ENCODE measurements at places on chromosomes 5 and 9.

DNA sequence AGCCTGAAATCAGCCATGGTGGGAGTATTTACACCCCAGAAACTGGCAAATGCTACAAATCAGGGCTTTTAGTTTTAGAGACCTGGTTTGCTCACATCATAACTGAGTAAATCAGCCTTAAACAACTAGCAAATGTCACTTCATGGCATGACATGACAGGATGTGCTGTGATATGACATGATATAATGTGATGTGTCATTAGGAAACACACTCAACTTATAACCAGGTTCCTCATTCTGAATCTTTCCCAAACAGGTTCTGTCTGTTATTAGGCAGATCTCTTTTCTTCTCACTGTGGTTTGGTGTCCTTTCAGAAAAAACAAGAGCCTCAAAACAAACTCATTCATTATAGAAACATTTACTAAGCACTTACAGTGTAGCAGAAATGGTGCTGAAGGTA is 90.5 kb downstream of the ADAMTS12 start:
- no peak for DNase-seq

- DNase-seq = no peak
Measured at GRCh38 chr9:119234636-119235035, 134.6 kb downstream of the BRINP1 start.

DNA sequence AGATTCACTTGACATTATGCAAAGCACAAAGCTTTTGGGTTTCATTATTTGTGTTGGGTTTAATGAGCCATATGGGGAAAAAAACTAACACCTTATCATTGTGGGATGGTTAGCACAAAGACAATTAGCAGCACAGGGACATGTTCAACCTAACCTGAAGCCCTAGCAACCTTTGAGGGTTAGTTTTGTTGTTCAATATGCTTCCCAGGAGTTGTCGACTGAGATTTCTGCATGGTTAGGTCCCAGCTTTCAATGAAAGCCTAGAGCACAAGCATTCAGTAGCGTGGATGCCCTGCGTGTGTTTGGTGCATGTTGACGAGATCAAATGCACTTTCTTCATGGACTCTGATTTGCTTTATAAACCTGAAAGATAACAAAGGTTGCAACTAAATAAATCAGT is 565.2 kb upstream of the TLE4 start:
- DNase-seq = no peak

DNA sequence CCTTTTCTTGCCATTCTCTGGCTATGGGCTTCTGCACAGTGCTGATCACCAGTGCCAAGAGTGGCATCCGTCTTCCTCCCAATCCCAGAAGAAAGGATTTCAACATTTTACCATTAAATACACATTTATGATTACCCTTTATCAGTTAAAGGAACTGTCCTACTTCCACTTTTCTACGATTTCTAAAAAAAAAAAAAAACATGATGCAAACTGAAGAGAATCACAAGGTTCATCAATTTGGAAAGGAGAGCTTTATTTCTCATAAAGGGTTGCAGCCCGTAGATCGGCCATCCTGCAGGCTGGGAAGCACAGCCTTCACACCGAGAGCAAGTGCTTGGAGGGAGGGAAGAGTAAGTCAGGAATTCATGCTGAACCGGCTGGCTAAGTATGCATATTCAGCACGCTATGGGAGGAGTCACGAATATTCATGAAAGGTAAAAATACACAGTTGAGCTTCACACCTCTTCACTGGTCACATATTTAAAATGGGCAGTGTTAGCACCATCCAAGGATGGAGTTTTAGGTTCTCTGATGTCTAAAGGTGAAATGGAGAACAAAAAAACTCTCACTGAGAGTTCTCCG is 52.5 kb upstream of the SEMA4D start:
- no peak for DNase-seq

- no peak for DNase-seq
Measured at GRCh38 chr9:136705564-136705963, 6.8 kb upstream of the DIPK1B start.

GRCh38 chr5:42842921-42843641 is 31.4 kb upstream of the SELENOP start:
- no peak for DNase-seq

DNA sequence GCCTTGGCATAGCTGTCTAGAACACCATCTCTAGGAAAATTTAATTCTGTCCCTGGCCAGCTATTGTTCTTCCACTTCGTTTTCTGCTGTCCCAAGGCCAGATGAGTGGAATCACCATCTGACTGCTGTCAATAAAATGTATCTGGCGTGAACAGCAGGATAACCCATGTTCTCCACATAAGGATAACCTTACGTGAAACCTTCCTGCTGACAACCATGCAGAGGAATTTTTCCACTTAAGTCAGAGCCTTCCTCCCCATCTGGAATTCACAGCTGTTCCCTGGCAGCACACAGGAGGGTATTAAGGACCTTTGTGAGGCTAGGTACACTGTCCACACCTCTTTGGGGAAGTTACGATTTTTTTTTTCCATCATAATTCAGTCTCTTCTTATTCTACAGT is 28.6 kb downstream of the RNF44 start:
- DNase-seq = no peak

DNA sequence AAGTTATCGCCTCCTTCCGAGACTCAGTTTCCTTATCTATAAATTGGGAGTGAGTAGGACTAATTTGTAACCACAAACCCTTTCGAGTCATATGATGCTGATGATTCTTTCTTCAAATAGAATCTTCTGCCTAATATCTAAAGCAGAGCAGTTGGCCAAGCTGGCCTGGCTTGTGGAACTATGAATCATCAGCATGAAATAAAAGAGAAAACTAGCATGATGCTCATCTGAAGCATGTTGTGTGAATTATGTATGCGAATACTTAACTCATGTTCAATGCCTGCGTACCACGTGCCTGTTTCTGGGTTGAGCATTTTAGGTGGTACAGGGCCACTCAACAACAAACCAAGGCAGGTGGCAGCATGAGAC is 15.0 kb upstream of the ORM1 start:
- no peak for DNase-seq

GRCh38 chr9:15851766-15852165 is 298.9 kb downstream of the CCDC171 start:
- no peak for DNase-seq

GRCh38 chr5:147037515-147038205 is 159.1 kb upstream of the PPP2R2B start:
- DNase-seq = no peak

- no peak for DNase-seq
Measured at GRCh38 chr9:1018121-1018520, 32.0 kb upstream of the DMRT2 start.

GRCh38 chr5:130720355-130720754 is 444.7 kb downstream of the HINT1 start:
- DNase-seq = no peak

- no peak for DNase-seq
Measured at GRCh38 chr5:129656952-129657351, 90.9 kb upstream of the MINAR2 start.

DNA sequence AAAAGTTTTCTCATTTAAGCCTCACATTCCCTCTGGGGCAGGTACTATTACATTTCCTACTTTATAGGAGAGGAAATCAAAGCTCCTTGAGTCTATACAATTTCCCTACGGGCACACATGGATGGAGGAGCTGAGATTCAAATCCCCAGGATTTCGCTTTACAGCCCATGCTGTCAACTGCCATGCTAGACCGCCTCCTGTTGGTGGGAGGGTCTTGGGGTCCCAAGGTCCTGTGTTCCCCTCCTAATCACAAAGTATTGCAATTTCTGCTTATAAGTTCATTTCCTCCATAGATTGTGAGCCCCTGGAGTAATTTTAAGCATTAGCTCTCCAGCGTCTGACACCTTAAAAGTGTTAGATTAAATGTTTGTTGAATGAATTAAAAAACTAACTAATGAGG is 95.9 kb upstream of the SMARCA2 start:
- DNase-seq = no peak

- no peak for DNase-seq
Measured at GRCh38 chr9:81772144-81772543, 82.8 kb upstream of the TLE1 start.

- DNase-seq = no peak
Measured at GRCh38 chr5:65932676-65933075, 6.3 kb downstream of the ERBIN start.

DNA sequence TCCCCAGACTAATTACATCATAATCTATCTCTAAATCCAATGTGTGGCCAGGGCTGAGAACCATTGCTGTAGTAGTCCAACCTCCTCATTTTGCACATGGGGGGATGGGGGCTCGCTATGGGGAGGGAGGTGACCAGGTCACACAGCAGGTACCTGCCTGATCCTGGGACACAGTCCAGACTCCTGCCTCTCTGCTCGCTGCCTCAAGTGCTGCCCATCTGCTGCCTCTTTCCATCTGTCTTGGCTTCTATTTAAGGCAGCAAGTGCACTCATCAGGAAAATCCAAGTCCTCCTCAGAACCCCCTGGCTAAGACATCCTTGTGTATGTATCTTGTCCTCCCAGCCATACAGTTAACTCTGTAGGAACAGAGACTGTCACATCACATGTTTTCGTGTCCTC is 57.7 kb upstream of the FRRS1L start:
- DNase-seq = no peak

GRCh38 chr5:123051206-123051605 is 14.7 kb upstream of the PPIC start:
- DNase-seq = no peak

GRCh38 chr9:102000956-102001355 is 262.5 kb upstream of the GRIN3A start:
- DNase-seq = no peak

DNA sequence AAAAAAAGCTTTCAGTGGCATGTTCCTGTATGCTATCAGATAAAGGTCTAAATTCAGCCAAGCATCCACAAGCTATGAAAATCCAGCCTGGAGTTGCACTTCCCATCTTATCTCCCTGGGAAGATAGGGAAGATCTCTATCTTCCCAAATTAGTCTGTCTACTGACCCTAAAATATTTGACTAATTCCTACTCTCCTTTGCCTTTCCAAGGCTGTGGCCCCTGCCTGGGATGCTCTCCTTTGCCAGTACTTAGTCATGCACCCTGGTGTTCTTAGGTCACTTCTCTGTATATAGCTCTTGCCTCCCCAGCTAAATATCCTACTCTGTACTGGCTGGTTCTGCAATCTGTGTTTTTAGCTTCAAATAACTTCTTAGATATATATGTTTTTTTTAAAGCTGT is 44.0 kb upstream of the PLPP1 start:
- no peak for DNase-seq

- DNase-seq = no peak
Measured at GRCh38 chr5:134161513-134162395, 15.0 kb downstream of the SKP1 start.

DNA sequence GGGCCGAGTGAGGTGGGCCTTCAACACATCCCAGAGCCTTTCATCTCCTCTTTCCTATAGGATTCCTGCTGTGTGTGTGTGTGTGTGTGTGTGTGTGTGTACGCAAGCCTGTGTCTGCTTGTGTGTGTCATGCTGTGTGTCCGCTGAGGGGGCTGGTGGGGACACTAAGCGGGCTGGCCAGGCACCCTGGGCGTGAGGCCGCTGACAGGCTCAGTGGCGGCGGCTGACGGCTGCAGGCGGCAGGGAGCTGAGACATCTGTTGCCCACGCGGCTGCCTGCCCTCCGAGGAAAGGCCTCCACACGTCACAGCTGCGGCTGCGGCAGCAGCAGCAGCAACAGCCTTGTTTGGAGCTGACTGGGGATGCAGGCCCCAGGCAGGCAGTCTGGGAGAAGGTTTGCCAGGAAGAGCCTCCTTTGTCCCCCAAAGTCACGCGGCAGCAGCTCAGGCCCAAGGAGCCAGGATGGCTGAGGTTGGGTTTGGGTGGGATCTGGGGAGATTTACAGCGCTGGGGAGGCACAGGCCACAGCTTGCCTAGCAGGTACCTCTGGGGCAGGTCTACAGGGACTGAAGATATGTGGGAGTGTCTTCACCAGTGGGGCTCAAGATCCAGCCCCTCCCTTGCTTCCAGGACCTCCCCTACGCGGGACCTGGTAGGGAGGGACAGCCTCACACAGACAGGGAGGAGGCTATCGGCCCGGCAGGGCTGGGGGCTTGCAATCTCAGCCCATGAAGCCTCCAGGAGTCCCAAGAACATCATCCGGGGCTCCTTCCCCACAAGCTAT is 1.8 kb downstream of the PDLIM4 start:
- peak; percentile 45 for DNase-seq

DNA sequence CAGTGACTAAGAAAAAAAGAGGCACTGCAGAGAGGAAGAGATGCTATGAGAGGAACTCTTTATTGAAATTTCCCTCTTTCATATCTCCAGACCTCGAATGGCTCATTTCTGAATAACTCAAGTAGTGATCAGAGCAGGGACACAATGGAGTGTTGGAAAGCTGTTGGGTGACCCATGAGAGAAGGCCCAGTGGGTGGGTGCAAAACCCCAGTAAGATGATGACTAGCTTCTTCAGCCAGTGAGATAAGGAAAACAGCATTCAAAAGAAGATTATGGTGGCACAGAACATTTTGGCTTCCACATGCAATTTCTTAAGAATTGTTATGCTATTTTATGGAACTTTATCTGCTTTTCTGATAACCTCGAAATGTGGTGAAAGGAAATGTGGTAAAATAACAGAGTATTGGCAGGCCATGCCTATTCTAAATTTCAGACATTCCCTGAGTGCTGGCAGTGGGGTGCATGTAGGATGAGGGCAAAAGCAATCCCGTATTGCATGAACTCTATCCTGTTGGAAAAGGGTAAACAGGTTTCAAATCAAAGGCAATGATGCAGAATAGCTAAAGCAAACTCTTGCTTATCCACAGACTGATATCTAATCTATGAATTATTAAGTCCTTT is 128.0 kb upstream of the KLF9 start:
- DNase-seq = no peak

GRCh38 chr5:31186672-31187267 is 6.7 kb upstream of the CDH6 start:
- no peak for DNase-seq

- DNase-seq = no peak
Measured at GRCh38 chr5:95531491-95531890, 23.3 kb downstream of the SKIC3 start.

GRCh38 chr5:123778641-123779040 is 266.7 kb downstream of the CSNK1G3 start:
- no peak for DNase-seq

- DNase-seq = no peak
Measured at GRCh38 chr9:100074093-100074492, 24.7 kb downstream of the ERP44 start.

- no peak for DNase-seq
Measured at GRCh38 chr5:137995749-137996128, 37.1 kb downstream of the FAM13B start.

DNA sequence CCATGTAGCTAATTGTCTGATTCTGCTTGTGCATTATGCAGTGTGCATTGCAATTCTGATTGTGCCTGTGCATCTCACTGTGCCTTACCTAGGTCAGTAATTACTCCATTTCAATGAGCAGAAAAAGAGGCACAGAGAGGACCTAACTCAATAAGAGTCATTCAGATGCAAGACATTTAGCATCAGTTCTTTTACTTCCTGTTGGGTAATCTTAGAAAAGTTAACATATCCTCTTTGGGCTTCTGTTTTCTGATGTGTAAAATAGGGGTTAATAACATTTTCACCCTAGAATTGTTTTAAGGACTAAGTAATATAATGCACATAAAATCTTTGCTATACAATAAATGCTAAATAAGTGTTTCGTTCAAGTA is 7.0 kb upstream of the DCTN4 start:
- DNase-seq = no peak

- DNase-seq = no peak
Measured at GRCh38 chr5:80116465-80116864, 81.3 kb downstream of the THBS4 start.

Data from anterior cingulate cortex (tissue), 58 donors.